ENCODE measurements at places on chromosomes 4 and X. TPM values are rescaled to one million over a fixed set of nuclear protein-coding genes. Genes with fewer than 3 reads are reported as not detected.

The ZRSR2 gene
- 6.8 TPM for total RNA-seq

The HTR2C gene
- not detected for total RNA-seq

DNA sequence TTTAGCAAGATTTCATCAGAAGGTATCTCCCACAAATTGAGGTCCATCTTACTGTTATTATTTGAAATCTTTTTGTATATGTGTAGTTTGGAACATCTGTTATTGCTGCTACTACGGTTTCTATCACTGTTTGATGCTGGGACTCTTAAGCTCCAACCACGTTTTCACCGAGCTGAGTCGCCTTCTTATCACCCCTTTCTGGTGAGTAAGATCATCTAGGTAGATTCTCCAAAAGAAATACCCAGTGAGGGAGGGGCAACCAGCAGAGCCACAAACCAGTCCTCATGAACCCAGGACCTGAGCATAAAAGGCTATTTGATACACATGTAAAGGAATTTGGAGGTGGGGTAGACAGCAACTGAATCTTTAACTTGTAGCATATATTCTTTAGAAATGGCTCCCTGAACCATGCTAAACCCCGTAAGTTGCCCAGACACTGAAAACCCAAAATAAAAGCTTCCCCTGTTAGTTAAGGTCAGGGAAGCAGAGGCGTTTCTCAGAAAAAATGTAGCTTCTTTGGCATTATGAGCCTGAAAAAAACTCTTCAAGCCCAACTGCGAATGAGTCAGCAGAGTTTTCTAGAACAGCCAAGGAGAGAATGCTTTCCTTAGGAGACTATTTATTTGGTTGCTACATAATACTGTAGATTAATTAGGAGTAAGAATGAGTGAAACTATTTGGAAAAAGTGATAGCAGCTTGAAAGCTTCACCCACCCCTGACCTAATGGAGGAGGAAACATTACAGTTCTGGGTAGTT, 53.8 kb upstream of the ATXN3L start:
- DNase-seq, result no peak

- peak; percentile 55 for DNase-seq
Measured at GRCh38 chr4:21819086-21819485, 129.5 kb downstream of the KCNIP4 start.

GRCh38 chr4:110533590-110533910, 57.6 kb downstream of the ENPEP start:
- no peak for DNase-seq

DNA sequence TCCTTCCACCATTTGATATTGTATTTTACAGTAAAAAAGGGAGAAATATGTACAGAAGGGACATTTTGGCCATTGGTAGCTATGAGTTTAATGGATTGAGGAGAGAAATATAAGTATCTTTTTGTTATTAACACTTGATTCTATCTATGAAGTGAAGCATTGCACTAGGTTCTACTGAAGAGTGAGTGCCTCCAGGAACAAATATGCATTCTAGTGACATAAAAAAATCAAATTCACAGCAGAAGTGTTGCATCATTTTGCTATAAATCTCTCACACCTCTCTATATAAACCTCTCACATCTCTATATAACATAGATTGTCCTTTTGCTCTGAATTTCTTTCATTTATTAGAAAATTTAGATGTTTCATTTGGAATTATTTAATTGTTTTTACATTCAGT, 425 bp downstream of the SYTL5 start:
- no peak for DNase-seq

- no peak for DNase-seq
Measured at GRCh38 chr4:46856333-46856732, 52.7 kb downstream of the COX7B2 start.
